ENCODE measurements at places on chromosomes 4 and X. TPM values are rescaled to one million over a fixed set of nuclear protein-coding genes. Genes with fewer than 3 reads are reported as not detected.

VCX3B gene
- not detected for total RNA-seq

RTL5 gene
- 23.0 TPM for total RNA-seq

CTSO gene
- total RNA-seq, result 1.7 TPM

DNA sequence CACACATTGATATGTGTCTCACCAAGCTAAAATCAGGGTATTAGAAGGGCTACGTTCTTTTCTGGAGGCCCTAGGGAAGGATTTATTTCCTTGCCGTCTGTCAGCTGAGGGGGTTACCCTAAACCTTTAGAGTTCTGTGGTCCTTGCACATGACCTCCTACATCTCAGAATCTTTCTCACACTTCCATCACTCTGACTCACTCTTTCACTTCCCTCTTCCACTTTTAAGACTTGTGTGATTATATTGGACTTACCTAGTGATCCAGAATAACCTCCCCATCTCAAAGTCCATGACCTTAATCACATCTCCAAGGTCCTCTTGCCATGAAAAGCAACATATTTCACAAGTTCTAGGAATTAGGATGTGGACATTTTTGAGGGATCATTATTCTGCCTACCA, 53.6 kb upstream of the FUNDC1 start:
- no peak for DNase-seq

DNA sequence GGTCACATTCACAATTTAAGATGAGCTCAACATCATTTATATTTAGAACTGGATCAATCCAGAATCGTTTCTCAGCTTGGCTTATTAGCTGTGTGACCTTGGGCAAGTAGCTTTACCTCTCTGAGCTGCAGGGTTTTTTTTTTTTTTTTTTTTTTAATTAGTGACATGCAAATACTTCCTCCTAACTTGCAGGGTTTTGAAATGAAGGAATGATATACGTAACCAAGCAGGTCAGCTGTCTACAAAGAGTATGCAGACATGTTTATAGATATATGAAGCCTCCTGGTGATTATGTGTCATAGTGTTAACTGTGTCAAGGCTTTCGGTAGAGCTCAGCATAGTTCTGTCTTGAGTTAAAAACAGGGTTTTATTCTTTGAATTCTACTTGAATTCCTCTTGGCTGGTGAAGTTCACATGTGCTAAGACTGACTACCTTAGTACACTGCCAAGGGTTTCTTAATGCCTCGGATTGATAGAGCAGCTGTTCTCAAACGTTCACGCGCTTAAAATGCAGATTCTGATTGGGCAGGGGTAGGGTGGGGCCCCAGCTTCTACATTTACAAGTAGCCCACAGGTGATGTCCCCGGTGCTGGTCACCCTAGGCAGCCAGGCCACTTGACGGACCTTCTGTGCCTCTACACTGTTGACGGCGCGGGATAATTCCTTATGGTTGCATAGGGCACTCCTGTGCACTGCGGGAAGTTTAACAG, 654 bp upstream of the STS start:
- DNase-seq, result no peak

DNA sequence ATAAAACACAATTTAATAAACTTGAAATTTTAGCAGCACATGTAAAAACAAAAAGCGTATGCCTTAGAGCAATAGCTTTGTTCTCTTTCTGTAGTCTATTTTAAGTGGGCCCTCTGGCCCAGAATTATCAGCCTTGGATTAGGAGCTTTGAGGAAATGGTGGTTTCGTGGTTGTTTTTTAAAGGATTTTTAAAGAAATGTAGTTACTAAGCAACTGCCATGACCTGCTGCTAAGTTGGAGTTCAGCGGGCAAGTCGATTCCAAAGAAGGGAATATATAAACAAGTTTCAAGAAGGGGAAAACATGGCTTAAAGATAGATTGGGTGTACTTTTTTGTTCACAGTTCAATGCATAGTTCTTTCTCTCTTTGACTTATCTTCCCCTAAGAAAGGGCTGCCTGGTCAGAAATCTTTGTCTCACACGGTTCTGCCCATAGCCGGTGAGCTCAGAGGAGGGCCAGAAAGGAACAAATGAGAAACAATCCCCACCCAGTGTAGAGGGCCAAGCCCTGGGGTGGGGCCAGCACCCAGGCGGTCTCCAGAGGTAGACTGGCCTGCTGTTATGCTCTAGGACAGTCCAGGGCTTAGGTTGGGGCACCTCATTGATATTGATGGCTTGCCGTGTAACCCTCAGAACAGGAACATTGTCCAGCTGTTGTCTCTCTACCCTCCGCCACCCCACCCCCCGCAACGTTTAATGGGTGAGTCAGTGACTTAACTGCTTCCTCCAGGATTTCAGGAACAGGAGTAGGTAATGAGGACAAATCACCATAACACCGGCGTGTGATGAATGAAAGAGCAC, 32.5 kb downstream of the DLG3 start:
- DNase-seq, result no peak

- DNase-seq, result no peak
Measured at GRCh38 chr4:181637186-181638105, 605.8 kb upstream of the TENM3 start.

DNA sequence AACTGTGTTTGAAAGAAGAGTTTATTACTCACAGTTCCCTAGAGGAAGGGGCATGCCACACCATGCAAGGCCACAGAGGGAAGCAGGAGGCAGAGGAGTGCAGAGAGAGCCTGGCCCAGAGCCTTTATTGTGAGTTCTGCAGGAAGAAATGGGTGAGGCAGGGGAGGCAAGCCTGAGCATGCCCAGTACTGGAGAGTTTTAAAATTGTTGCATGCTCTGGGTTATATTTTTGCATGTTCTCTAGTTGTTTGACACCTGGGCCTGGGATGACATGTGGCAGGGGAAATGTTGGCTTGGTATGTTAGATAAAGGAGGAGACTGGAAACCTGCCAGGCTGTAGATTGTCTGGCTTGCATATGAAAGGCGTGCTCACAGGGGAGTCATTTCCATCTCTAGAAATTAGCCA, 19.7 kb upstream of the CRMP1 start:
- no peak for DNase-seq

DNA sequence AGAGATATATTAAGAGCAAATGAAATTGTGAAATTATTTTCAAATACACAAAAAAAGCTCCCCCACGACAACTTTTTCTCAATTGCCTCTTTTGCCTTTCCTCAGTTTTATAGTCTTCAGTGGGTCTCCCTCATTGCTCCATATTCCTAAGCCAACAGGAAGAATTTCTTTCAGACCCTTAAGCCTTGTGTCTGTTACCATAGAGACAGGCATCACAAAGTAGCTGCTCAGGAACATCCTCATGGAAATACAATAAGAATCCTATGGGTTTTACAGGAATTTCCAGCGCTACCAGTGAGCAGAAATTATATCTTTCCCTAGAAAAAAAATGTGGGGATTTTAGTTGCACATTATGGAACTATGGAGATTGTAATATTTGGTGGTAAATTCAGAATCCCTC, 121.9 kb upstream of the DMD start:
- no peak for DNase-seq

All from neural crest cell (in vitro differentiated cells).